ENCODE measurements at places on chromosomes 3 and 15.

DNA sequence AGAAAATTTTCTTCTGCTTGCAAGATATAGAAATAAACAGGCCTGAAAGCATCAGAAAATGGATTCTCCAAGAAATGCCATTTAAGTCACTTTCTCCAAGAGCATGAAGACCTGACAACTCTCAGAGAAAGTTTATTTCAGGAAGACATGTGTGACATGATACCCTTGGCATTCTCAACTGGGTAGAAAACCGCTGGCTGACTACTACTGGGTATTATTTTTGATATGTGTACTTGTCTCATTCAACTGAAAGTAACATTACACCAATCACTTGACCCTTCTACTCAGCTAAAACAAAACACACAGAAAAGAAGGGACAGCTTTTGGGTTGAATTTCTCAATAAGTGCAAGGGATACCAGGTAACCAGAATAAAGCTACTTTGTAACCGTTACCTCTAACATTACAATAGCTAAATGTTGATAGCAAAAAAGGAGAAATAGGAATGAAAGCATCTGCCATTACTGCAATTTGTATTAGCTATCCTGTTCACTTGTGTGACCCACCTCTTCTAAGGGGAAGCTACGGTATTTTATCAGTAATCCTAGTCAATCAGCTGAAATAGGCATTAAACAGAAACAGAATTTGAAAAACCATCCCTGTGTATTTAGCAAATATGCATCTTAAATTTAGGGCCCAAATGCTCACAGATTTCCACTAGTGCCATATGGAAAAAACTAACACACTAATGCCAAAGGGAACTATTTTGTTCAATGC, 7.3 kb downstream of the TRA2B start:
- DNase-seq, result no peak

DNA sequence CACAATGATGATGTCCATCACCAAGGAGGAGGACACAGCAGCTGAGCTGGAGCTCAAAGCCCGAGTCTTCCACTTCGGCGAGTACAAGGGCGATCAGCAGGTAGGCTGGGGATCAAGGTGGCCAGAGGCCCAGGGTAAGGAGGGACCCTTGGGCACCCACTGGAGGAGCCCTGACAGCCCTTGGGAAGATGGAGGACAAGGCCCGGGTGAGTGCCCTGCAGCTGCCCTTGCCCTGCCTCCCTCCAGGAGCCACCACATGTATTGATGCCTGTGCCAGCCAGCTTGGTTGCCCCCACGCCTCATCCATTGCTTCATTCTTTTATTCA, 38.4 kb downstream of the CFAP100 start:
- no peak for DNase-seq

GRCh38 chr15:43518197-43518761, 871 bp downstream of the MAP1A start:
- DNase-seq, result no peak

- no peak for DNase-seq
These were observed 143.4 kb downstream of the EBLN2 start for GRCh38 chr3:73204841-73205240.

- DNase-seq, result no peak
These were observed 574.9 kb downstream of the DIPK2A start for GRCh38 chr3:144546539-144546938.

Data from activated naive CD8-positive, alpha-beta T cell treated with anti-CD3 and anti-CD28 coated beads for 36 hours (primary cell).